ENCODE measurements at places on chromosomes 12 and 14. TPM values are rescaled to one million over a fixed set of nuclear protein-coding genes. Genes with fewer than 3 reads are reported as not detected.

DNA sequence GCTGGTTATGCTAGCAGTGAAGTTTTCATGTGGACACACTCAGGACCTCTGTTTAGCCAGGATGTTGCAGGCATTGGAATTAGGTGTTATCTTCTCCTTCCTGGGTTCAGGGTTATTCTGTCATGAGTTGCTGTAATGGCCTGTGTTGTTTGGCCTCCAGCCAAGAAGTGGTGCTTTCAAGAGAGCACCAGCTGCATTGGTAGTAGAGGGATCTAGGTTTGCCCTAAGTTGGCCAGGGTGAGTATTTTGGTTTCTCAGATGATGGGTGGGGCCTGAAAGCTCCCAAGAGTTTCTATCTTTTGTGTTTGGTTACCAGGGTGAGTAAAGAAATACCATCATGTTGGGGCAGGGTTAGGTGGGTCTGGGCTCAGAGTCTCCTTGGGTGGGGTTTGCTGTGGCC is 2.7 kb upstream of the GZMH start:
- no peak for ATAC-seq

DENND5B gene
- 0.60 TPM for total RNA-seq

GRCh38 chr12:27304856-27305255 is 27.8 kb upstream of the BMAL2 start:
- no peak for ATAC-seq

DNA sequence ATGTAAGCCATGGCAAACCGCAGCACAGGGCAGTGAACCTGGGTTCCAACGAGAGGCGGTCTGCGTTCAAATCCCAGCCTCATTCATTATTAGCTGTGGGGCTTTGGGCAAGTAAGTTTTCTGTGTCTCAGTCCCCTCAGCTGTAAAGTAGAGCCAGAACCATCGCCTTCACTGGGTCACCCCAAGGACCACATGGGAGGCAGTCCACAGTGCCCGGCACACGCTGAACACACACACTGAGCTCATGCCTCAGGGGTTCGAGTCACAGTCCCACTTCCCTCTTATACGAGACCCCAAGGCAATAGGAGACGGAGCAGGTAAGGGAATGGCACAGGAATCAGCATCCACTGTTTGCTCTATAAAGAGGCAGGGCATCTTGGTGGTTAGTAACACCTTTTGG is 19.1 kb downstream of the LRTM2 start:
- ATAC-seq = no peak

- ATAC-seq = no peak
Observed at GRCh38 chr14:94876306-94876705, 106.4 kb upstream of the GSC start.

PLEKHD1 gene
- total RNA-seq = not detected

Measured in esophagus mucosa (tissue), 1 donor.